ENCODE measurements at places on chromosomes 13 and 19. TPM values are rescaled to one million over a fixed set of nuclear protein-coding genes. Genes with fewer than 3 reads are reported as not detected.

- DNase-seq = no peak
- no peak overlapping the region for H3K4me3 ChIP-seq
- H3K4me1 ChIP-seq = no peaks in the 10 kb centered on the region
- no peak overlapping the region for H3K27ac ChIP-seq
- H3K27me3 ChIP-seq = no peaks in the 10 kb centered on the region
- no peaks in the 10 kb centered on the region for H3K36me3 ChIP-seq
Observed at GRCh38 chr19:6011794-6012193, 33.9 kb upstream of the RANBP3 start.

DNA sequence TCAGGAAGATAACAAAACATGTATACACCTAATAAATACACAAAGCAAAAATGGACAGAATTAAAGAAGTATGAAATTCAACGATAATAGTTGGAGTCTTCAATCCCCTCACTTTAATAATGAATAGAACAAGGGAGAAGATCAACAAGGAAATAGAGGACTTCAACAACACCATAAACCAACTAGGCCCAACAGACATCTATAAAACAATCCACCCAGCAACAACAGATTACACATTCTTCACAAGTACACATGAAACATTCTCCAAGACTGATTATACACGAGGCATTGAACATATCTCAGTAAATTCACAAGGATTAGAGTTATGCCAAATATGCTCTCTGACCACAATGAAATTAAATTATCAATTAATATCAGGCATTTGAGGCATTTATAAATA is 185.5 kb upstream of the NBEA start:
- DNase-seq = no peak
- no peak overlapping the region for H3K4me3 ChIP-seq
- H3K27me3 ChIP-seq = no peaks in the 10 kb centered on the region
- no peak overlapping the region for H3K27ac ChIP-seq

The FGF21 gene
- not detected for total RNA-seq

GRCh38 chr13:20780317-20780716 is 6.6 kb upstream of the EEF1AKMT1 start:
- H3K4me3 ChIP-seq = no peak overlapping the region
- H3K4me1 ChIP-seq = no peaks in the 10 kb centered on the region
- no peak overlapping the region for H3K27ac ChIP-seq
- H3K27me3 ChIP-seq = no peaks in the 10 kb centered on the region
- H3K36me3 ChIP-seq = peaks cover 26% of the 10 kb centered on the region
- DNase-seq = no peak

The NDFIP2 gene
- total RNA-seq = 3.4 TPM

GRCh38 chr13:60431108-60431700 is 34.2 kb downstream of the TDRD3 start:
- H3K27ac ChIP-seq = no peak overlapping the region
- no peak for DNase-seq
- no peak overlapping the region for H3K4me3 ChIP-seq
- H3K4me1 ChIP-seq = peaks cover 6% of the 10 kb centered on the region

The CGB5 gene
- not detected for total RNA-seq

Measured in CD4-positive, alpha-beta T cell (primary cell).